ENCODE measurements at places on chromosomes 6 and 20.
A peak's percentile ranks its signal among the peaks of the same experiment; 100 is the strongest.

- no peak for DNase-seq
Measured at GRCh38 chr20:40816039-40816352, 127.0 kb upstream of the MAFB start.

- DNase-seq, result no peak
Measured at GRCh38 chr6:110183292-110183885, 3.2 kb downstream of the CDC40 start.

DNA sequence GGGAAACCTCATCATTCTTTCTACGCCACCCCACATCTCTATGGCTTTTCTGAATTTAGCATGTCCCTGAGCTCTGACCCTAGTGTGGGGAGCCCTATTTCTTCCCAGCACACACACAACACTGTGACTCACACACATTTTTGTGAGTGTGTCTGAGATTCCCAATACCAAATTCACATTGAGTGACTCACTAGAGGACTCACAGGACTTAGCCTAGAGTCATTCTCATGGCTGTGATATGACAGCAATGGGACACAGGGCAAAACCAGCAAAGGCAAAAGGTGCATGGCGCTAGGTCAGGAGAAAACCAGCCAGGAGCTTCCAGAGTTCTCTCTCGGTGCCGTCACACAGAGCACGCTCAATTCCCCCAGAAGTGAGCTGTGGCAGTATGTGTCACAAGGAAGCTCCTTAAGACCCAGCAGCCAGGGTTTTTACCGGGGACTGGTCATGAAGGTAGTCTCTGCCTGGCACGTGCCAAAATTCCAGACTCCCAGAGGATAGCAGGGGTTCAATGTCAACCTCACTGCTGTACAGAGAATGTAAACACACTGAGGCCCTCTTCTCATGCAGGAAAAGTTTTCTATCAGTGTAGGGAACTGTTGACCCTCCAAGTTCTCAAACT, 6.2 kb downstream of the CSTL1 start:
- DNase-seq, result peak; percentile 18

DNA sequence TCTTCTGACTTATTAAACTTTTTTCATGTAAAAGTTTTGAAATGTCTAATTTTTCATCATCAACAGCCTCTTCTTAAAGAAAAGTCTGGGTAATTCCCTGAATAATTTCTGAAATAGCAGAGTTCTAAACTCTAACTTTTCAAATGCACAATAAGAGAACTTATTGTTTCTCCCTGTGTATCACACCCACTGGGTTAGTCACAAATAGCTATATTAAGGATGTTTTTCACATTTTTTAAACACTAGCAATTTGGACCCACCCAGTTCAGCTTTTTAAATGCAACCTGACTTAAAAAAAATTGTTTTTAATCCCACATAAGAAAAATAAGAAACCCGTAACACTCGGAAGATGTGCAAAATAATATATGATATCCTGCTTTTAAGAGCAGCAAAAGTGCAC, 61.4 kb upstream of the UTRN start:
- DNase-seq, result no peak

- DNase-seq, result no peak
Measured at GRCh38 chr20:63937596-63937995, 18.6 kb downstream of the UCKL1 start.

- DNase-seq, result no peak
Measured at GRCh38 chr20:32764005-32764960, 2.1 kb downstream of the DNMT3B start.

GRCh38 chr20:21174516-21175239, 48.8 kb downstream of the KIZ start:
- DNase-seq, result no peak

DNA sequence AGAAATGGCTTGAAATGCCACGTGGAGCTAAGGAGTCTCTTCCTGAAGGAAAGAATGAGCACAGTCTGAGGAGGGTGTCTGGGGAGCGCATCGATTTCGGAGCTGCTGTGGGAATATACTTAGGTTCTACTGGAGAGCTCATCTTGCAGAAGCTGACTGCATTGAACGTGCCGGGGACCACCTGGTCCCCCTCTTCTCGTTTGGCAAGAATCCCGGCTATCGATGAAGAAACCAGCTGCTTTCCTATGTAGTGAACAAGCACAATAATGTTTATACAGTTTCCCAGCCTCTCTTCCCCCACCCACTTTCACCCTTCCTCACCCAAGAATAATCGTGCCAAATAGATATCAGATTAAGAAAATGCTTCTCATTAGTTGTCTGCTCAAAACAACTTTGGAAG, 242.5 kb downstream of the PACRG start:
- no peak for DNase-seq

- no peak for DNase-seq
Measured at GRCh38 chr6:10441655-10442009, 26.8 kb upstream of the TFAP2A start.

DNA sequence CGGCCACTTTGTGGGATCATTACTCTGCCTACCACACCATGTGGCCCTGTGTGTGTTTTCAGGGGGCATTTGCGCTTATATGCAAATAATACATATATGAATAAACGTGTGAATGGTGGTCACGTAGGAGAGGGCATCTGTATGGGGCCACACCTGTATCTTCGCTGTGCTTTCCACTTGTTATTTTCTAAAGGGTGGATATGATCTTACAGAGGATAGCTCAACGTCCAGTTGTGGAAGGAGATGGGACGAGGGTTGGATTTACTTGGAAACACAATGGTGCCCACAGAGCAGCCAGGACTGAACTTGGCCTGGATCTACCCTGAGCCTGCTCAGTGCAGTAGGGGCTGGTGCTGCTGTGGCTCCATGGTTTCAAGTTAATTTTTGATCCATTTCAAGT, 93.3 kb downstream of the YTHDF1 start:
- no peak for DNase-seq

GRCh38 chr6:167056370-167056769, 57.2 kb downstream of the CEP43 start:
- no peak for DNase-seq

- no peak for DNase-seq
Measured at GRCh38 chr6:118187568-118188164, 280.6 kb downstream of the SLC35F1 start.

DNA sequence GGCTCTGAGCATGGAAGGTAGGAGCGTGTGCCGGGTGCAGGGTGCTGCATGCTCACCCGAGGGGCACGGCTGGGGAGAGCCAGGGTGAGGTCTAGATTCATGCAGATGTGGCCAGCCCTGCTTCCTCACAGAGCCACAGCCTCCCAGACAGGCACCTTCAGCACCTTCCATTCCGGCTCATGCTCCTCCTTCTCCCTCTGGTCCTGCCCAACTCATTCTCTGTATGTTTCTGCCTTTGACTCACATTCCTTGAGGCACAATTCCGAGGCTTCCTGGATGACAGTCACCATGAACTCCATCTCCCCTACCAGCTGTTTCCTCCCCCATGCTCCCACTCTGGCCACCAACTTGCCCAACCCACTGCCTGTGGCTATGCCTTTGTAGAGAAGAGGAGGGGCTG, 35.4 kb downstream of the DACT2 start:
- no peak for DNase-seq

DNA sequence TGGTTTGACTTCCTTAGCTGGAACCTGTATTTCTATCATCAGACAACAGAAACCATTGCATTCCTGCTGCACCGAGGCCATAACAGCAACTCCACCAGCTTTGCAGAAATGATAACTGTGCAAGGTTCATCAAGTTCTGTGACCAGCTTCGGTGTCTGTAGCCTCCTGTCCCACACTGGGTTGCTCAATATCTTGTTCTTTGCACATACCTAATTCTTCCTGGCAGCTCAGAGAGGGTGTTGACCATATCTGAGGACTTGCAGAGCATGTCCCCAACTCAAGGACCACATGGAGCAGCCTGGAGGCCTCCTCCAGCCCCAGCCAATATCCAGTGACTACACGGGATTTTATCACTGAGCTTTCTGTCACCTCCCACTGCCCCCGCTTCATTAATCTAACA, 59.3 kb upstream of the SCAF8 start:
- DNase-seq, result no peak

- no peak for DNase-seq
Measured at GRCh38 chr6:119312875-119313338, 36.7 kb downstream of the MAN1A1 start.

DNA sequence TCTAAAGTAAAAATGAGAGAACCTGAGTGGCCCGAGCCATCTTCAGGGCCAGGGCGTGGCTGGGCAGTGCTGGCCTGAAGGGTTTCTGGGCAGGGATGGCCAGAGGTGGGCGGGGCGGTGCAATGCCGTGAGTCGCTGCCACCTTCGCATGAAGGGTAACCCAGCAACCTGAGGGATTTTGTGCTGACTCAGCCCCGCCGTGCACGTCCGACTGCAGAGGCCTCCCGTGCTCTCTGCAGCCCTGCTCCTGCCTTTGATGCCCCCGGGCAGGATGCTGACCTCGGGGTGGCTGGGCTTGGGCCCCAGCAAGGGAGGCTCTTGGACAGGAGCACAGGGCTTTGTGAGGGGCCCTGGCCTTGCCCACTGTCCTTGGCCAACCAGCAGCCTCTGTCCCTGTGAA, 81.7 kb upstream of the GATA5 start:
- DNase-seq, result no peak

DNA sequence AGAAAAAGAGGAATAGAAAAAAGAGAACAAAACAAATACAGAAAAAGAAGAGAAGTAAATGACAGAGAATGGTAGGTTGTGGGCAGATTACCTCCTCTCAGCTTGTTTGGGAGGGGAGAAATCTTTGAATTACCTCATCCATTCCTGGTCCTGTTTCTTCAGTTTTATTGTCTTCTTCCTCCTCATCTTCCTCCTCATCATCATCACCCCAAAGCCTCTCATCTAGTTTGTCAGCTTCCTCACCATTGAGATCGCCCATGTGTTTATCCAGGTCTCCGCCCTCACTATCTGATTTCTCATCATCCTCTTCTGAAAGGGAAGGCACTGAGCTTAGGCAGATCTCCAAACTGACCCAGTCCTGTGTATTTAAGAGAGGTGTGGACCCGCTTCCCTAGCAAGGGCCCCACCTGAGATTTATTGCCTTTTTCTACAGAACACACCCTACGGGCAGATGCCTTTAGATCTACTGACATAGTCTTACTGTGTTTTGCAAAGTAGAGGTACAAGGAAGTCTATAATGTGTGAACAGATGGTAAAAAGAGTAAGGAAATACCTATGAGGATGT, 24.2 kb upstream of the LYRM2 start:
- DNase-seq, result no peak

DNA sequence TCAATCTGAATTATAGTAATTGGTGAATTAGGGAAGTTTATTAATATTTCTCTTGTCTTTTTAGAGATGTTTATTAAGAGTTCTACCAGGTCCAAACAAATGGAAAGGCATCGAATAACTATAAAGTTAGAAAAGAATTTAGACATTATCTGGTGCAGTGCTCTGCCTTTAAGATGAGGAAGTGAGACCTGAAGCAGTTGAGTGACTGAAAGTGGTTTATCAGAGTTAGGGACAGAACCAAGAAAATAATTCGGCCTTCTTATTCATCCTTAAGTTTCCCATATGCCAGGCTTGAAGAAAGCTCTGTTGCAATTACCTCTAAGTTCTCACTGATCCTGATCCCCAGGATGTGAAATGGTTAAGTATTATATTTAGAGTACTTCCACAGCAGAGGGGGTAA, 94.2 kb upstream of the FLRT3 start:
- no peak for DNase-seq

GRCh38 chr6:41706876-41707564, 28.4 kb downstream of the TFEB start:
- DNase-seq, result no peak

GRCh38 chr20:62155428-62156253, 12.1 kb downstream of the SS18L1 start:
- peak; percentile 46 for DNase-seq

- DNase-seq, result no peak
Measured at GRCh38 chr20:57990396-57990987, 238.0 kb downstream of the ANKRD60 start.

- DNase-seq, result no peak
Measured at GRCh38 chr20:4916971-4917881, 84.1 kb downstream of the SLC23A2 start.

- no peak for DNase-seq
Measured at GRCh38 chr6:17865243-17865642, 122.2 kb downstream of the KIF13A start.

DNA sequence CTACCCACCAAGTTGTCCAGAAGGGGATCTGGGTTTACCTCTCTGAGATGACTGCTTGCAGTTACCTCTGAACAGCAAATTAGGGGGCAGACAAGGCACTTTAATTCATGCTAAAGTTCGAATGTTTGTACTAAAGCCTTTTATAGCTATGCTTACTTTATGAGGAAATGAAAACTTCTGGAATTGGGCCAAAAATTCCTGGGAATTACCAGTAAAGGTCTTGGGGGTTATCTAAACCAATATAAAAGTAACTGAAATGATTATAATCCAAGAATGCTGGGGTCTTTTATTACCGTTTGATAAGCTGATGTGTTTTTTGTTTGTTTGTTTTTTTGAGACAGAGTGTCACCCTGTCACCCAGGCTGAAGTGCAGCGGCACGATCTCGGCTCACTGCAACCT, 7.9 kb upstream of the LZTS3 start:
- DNase-seq, result no peak

GRCh38 chr6:166997768-166998255, 1.4 kb upstream of the CEP43 start:
- peak; percentile 16 for DNase-seq

- DNase-seq, result no peak
Measured at GRCh38 chr6:154485815-154486214, 24.7 kb downstream of the CNKSR3 start.

DNA sequence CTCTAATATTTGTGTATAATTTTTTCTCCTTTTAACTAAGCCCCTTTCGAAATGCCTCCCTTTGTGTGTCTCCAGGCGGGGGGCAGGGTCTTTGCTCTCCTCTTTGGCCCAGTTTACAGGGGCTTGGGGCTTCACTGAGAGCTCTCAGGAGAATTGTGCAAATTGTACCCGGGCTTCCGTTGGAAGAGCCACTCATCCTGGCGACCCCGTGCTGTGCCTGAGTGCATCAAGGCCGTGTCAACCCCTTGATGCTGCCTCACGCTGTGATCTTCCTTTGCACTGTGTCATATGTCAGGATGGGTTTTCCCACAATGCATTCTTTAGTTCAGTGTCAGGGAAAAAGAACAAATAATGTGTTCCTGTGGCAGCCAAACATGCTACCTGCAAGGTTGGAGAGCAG, 118.0 kb upstream of the POU3F2 start:
- no peak for DNase-seq

DNA sequence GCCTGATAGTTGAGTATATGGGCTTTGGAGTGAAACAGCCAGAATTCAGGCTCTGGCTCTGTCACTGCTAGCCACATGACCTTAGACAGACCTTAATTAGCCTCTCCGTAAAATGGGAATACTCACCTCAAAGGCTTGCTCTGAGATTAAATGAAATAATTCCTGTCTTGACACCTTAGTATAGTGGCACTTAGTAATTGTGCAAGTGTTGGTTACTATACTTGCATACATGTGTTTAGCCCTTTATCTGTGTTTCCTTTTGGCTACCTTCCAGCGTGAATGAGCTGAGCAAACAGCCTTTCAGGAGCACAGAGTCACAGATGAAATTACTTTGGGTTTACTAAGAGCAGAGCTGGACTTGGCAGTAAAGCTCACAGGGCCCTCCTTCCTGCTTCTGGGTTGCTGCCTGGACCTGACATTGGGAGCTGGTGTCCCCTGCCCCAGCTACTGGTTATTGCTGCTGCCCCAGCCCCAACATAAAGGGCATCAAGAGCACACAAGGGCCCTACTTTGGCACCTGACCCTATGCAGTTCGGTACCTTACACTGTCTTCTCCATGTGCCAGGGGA, 32.8 kb downstream of the CD164 start:
- DNase-seq, result no peak
